RPMI8226 (cell line): ENCODE measurements at places on chromosomes 6 and 20.

DNA sequence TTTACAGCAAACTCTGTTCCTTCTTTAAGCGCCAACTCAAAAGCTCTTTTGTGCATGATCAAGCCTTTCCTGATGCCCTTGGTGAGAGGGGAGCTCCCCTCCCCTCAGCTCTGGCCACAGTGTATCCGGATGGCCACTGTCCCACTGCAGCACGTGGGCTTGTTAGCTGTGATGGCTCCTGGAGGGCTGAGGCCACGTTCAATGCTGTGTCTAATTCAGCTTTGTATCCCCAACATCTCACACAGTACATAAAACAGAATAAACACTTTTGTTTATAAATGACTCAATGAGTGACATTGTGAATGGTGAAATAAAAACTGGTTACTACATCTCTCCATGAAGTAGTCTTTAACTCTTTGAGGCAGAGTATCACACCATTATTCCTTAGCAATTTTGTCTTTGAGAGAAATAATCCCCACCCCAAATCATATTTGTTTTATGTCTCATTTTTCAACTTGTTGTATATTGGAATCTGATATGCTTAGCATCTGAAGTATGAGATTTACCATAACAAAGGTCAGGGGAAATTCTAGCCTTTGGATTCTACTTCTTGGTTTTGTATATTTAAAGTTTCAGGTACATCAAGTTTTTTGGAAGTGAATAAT is 44.5 kb downstream of the EDN1 start:
- no peak for DNase-seq

DNA sequence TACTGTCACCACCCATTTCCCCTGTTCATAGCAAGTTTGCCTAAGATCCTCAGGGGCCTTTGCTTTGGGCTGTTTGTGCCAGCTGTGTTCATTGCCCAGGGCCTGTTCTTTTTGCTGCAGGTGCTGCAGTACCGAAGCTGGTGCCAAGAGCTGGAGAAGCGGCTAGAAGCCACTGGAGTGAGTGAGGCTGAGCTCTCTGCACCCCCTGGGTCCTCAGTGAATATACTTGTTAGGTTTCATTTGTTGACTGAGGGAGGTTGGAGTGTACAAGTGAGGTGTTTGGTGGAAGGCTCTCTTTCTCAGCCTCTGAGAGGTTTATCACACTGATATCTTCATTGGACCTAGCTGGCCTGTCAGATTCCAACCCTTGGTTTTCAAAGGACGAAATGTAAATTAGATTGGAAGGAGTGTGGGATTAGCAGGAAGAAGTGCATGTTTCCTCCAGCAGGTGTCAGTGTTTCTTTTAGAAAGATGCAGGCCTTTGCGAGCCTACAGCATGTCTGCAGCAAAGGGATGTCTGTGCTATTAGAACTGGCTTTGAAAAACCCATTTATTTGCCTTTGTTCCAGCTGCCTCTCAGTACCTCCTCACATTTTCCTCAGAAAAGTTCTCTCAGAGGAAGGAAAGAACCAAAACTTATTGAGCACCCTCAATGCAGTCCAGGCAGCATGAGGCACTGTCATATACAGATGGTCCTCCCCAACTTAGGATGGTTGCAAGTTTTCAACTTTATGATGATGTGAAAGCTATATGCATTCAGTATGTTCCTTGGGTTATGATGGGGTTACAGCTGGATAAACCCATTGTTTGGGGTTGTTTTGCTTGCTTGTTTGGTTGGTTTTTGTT is 8.3 kb downstream of the CEP250 start:
- peak; percentile 64 for DNase-seq

DNA sequence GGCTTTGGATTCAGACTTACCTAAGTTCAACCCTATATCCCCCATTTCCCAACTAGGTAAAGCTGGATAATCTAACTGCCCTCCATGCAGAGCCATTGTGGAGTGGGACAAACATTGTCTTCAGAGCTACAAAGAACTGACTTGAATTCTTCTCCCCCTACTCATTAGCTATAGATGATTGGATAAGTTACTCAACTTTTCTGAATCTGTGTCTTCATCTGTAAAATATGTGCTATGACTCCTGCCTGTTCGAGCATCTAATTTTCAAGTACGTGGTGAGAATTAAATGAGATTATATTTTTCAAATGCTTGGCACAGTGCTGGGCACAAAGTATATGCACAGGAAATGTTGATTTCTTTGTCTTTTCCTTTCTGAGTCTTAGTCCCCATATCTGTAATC is 240.3 kb upstream of the TCF21 start:
- no peak for DNase-seq

DNA sequence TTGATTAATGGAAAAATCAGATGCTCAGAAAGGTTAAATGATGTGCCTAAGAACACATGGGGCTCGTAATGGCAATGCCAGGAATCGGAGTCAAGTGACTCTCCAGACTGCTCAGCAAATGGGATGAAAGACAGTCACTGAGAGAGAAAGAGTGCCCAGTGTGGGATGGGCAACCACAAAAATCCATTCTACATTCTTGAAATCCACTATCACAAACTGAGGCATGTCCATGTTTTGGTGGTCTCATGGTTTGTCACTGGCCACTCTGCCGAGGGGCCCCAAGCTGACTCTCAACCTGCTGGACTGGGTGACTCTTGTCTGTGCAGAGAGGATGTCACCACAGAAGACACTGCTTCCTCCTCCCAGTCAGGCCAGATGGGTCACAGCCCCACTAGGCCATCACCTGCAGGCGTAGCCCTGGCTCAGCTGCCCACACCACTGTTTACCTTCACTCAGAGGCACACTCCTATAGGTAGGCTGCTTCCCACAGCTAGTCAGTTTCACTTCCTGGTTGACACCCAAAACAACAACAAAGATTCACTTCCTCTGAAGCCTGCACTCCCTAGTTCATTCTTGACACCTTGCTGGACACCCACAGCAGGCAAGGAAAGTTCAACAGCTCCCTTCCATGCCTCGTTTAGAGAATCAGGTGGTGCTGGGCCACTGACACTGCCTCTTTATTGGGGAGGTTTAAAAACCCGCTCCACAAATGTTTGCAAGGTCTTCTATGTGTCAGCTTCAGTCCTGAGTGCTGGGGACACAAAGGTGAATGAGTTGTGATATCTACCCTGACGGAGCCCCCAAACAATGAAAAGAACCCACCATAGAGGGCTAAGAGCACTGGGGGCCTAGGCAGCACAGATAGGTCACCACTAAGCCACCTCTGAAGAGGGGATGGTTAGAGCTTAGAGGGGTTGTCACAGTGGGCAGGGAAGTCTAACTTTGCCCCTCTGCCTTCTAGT is 21.7 kb downstream of the MAP1LC3A start:
- peak; percentile 84 for DNase-seq

DNA sequence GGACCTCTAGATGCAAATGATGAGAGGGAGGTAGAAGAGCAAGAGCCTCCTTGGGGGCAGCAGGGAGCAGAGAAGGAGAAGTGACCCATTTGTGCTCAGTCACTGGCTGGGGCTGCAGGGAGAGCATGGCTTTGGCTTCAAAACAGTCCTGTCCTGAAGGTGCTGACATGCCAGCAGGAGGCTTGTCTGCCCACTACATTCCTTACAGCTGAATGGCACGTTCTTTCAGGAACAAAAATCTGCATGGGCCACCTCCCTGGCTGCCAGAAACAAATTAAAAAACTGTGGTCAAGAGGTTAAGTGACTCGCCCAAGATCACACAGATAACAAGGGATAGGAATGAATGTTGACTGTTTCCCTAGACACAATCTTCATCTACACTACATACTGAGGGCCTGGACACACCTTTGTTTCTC is 188.8 kb downstream of the HIVEP2 start:
- no peak for DNase-seq

- no peak for DNase-seq
Observed at GRCh38 chr6:15747354-15747883, 84.6 kb upstream of the DTNBP1 start.

DNA sequence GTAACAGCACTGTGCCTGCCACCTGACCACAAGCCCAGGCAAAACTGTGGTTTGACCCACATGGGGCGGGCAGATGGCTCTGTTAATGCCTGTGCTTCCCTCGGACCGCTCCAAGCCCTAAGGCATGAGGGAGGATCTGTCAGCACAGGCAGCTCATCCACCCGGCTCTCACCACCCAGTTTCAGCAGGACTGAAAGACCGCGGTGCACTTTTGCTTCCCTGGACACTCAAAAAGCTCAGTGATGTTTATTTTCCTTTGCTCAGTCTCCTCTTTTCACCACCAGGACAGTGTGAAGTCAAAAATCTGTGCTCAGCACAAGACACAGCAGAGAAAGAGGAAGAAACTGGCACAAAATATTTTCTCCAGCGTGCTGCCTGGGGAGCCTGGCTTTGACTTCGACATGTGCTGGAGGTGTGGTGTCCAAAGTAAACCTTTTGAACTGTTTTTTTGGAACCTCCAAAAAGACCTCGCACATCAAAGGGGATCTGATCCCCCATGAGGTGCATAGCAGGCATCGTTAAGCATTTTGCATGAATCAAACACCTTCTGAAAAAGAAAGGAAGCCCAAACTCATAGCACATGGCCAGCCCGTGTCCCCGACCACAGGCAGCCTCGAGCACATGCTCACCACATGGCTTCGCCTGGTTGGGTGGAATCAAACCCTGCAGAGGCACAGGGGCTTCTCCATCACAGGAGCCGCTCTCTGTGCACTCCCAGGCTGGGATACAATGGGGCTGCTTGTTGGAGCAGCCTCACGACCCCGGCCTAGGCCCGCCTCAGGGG is 441.7 kb upstream of the JARID2 start:
- DNase-seq, result peak; percentile 93

GRCh38 chr6:133854364-133855275 is 34.3 kb upstream of the TCF21 start:
- DNase-seq, result peak; percentile 3

GRCh38 chr20:5315807-5316187 is 957 bp downstream of the PROKR2 start:
- DNase-seq, result no peak

- DNase-seq, result no peak
Observed at GRCh38 chr6:134746140-134746539, 203.8 kb downstream of the ALDH8A1 start.

- peak; percentile 96 for DNase-seq
Observed at GRCh38 chr6:14802514-14803160, 443.2 kb upstream of the JARID2 start.

DNA sequence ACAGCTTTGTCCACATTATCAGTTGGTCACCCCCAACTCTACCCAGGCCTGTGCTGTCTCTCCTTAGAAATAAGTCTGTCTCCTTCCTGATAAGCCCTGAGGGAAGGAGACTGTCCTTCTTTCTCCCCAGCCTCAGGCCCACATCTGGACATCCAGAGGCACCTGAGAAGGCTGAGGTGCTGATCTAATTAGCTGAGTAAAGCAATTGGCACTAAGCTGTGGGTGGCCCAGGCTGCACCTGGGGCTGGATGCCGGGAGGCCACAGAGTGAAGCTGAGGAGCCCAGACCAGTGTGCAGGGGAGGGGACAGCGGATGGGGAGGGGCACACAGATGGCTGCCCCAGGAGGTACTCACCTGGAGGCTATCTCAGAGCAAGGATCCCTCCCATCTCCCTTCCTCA is 26.2 kb upstream of the BMP7 start:
- peak; percentile 88 for DNase-seq

GRCh38 chr20:37270576-37271420 is 9.2 kb upstream of the GHRH start:
- peak; percentile 63 for DNase-seq

DNA sequence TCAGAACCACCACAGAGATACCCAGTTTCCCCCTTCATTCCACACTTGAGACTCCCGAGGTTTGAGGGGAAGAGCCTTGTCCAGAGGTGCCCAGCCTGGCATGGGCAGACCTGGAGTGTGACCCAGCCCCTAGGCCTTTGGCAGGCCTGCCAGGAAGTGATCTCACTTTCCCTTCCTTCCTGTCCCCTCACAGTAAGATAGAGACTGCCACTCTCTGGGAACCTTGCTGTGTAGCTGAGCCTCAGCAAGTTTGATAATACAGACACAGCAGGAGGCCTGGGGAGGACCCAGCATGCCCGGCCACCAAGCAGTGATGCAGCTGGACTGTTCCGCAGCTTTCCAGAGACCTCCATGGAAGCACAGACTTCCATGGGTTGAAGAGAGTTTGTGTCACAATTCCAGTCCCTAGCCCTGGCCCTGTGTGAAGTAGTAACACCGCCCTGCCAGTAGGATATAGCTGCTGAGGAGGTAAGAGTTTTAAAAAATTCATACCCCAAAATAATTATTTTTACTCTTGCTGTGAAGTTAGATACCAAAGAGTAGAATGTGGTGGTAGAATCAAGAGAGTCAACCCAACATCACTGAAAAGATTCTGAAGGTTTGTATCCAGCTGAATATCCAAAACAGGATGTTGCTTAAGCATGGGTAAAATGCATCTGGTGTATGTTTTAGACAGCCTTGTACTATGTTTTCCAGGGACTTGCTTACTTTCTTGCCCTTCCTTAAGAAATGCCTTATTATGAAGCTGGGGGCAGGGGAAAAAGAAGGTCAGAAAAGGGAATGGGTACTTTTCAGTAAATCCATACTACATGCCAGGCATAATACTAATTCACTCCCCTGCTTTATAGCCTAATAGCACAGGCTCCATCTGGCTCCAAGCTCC is 16.3 kb downstream of the PKIG start:
- DNase-seq, result peak; percentile 29

GRCh38 chr20:1946762-1947534 is 46.9 kb downstream of the PDYN start:
- no peak for DNase-seq

GRCh38 chr6:150072201-150072600 is 3.3 kb upstream of the ULBP3 start:
- DNase-seq, result peak; percentile 81

GRCh38 chr6:49462599-49462926 is 490 bp downstream of the MMUT start:
- DNase-seq, result peak; percentile 7
